ENCODE measurements at places on chromosomes 3 and 15.

DNA sequence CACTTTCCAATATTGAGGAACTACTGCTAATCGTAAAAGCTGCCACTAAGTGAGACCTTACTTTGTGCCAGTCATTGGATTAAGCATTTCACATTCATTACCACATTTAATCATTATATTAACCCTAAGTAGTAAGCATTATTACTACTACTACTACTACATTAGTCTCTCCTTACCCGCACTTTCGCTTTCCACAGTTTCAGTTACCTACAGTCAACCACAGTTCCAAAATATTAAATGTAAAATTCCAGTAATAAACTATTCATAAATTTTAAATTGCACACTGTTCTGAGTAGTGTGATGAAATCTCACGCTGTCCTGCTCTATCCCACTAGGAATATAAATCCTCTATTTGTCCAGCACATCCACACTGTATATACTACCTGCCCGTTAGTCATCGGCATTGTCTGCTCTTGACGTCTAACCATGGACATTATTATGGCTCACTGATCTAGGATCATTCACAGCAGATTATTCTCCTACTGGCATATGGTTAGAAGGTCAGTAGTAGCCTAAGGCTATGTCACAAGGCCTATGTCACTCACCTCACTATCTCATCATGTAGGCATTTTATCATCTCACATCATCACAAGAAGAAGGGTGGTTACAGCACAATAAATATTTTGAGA is 121.1 kb downstream of the GSK3B start:
- DNase-seq: no peak

DNA sequence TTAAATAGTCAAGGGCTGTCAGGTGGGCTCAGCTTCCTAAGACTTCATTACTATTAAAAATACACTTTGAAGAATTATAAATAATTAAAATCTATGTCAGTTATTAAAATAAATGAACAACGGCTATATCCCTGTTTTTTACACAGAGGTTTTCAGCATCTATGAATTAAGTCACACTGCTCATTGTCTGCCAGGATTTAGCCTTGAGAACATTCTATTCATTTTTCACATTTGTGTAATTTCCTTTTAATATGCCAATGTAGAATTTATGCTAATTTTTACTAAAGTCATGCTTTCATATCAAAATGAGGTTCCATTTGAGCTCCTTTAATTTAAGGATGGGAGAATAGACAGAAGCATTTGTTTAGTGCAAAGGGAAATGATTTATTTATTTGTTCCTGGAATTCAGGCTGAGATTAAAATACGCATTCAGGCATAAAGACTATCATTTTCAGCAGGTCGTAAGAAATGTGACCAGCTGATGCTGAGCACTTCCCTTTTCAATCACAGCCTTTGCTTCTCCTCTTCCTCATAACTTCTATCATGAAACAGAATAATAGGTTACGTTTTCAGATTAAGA is 345.1 kb downstream of the MFSD1 start:
- DNase-seq: no peak

DNA sequence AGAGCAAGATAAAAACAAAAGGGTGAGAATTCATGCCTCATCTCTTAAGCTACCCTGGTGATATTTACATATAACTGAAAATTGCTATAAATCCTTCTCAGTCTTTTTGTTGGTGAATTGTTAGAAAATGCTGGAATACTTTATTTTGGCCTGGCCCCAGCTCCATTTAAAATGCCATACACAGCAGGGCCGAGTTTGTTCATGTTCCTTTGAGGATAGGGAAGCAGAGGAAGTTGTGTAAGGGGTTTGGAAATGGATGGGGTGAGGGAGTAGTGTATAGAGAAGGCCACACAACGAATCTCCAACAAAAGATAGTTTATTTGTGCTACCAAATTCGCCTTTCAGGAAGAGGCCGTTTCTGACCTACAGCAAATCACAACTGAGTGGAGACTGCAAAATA is 78.6 kb upstream of the ADAMTS9 start:
- no peak for DNase-seq

- no peak for DNase-seq
Observed at GRCh38 chr3:60957541-60957940, 293.7 kb downstream of the FHIT start.

DNA sequence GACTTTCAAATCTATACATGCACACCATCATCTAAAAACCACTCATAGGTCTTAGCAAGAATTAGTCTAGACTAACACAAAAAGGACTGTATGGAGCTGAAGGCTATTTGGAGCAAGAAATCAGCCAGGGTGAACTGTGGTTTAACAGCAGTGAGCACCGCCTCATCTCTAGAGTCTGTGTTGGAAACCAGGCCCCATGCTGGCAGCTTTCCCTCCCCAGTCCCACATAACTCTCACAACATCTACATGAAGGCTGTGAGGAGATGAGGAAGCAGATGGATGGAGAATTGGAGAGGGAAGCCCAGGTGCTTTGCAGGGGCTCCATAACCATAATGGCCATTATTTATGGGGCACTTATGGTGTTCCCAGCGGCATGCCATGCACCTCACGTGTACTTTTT is 133.2 kb upstream of the TOPAZ1 start:
- no peak for DNase-seq

- no peak for DNase-seq
Observed at GRCh38 chr3:169143506-169143905, 520.0 kb downstream of the MECOM start.

DNA sequence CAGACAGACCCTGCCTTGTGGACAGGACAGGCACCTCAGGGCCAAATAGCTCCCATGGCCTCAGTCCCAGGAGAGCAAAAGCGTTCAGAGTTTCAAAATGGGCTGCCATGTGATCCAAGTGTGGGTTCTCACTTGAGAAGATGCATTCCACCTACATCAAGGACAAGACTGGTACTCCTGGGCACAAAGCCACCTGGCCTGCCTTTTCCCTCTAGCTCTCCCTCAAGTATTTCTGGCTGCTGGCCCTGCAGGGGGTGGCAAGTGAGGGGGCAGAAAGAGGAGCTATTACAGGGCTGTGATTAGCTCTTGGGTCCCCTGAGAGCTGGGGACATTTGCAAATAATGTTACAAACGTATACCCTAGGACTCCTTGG is 6.5 kb upstream of the COL7A1 start:
- DNase-seq: no peak

DNA sequence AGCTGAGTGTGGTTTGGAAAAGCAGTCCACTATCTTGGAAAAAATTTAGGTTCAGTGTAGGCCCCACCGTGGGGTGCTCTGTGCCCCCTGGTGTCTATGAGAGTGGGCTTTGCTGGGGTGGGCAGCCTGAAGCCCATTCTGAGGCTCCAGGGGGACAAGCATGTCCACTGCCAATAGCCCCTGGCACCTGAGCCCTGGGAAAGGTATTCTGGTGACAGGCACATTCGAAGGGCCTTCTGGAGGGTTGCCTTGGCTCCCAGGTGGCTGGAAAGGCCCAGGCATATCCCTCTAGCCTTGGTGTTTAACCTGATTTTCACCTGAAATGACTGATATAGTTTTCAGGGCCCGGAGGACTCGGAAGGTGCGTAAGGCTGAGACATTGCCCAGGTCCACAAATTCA is 36.1 kb downstream of the SCN5A start:
- no peak for DNase-seq

GRCh38 chr15:96331945-96332636 is 1.6 kb downstream of the NR2F2 start:
- DNase-seq: no peak
